ENCODE measurements at places on chromosomes 5 and 9.

DNA sequence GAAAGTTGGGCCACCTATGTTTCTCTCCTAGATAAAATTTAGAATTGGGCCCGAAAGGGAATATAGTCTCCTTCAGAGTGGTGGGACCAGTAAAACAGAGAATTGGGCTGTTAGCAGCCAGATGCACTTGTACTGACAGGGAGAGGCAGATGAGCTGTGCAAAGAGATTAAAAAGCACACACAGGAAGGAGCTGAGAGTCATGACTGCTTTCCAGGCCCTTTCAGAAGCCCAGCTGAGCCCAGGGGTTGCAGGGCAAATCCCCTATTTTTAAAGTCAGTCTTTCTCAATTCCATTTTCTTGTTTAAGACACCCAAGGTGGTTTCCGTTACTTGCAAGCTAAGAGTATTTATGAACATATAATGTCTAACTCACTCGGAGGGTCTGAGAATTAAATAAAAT, 130.4 kb downstream of the PRELID2 start:
- no peaks in the 10 kb centered on the region for H3K36me3 ChIP-seq
- H3K4me1 ChIP-seq, result no peaks in the 10 kb centered on the region
- H3K4me3 ChIP-seq, result no peak overlapping the region
- DNase-seq, result no peak

- no peak overlapping the region for H3K27ac ChIP-seq
- peaks cover 2% of the 10 kb centered on the region for H3K27me3 ChIP-seq
These were observed 229.4 kb downstream of the FSTL4 start for GRCh38 chr5:133382661-133383579.

DNA sequence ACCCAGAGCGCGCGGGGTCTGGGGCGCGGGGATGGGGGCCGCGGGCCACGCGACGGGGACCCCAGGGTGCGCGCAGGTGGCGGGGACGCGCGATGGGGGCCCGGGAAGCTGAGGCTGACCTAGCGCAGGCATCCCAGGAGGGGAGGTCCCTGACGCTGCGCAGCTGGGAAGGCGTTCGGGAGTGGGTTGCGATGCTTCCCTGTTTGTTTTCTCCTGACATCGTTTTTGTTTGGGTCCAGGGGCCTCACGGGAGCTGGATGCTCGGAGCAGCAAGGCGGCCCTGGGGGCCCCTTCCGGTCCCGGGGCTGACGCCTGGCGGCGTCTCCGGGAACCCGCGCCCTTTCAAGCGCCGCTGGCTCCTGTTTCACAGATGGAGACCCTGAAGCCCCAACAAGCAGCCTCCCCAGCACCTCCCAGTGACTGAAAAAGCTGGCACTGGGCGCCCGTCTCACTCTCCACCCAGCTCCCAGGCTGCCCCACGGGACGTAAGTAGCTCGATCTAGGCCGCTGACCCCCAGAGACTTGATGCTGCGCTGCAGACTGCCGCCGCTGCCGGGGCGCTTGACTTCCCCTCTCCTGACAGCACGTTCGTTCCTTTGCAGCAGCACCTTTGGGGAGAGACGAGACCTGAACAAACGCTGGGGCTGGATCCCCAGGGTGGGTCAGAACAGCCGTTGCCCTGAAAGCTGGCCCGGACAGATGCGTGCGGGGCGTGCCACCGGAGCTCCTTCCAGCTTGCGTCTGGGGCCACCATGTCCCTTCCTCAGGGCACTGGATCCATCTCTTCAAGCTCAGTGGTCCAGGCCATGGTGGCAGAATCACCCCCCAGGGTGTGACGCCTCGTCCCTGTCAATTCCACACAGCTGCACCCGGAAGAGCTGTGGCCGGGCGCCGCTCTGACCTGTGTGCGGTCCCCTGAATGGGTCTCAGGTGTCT, 593 bp downstream of the BRD3OS start:
- H3K27me3 ChIP-seq, result no peaks in the 10 kb centered on the region
- no peaks in the 10 kb centered on the region for H3K36me3 ChIP-seq
- no peak overlapping the region for H3K27ac ChIP-seq
- peak; percentile 36 for DNase-seq

- DNase-seq, result no peak
- H3K27me3 ChIP-seq, result no peaks in the 10 kb centered on the region
- no peaks in the 10 kb centered on the region for H3K4me1 ChIP-seq
- H3K36me3 ChIP-seq, result no peaks in the 10 kb centered on the region
These were observed 700.3 kb upstream of the TYRP1 start for GRCh38 chr9:11992866-11993265.

DNA sequence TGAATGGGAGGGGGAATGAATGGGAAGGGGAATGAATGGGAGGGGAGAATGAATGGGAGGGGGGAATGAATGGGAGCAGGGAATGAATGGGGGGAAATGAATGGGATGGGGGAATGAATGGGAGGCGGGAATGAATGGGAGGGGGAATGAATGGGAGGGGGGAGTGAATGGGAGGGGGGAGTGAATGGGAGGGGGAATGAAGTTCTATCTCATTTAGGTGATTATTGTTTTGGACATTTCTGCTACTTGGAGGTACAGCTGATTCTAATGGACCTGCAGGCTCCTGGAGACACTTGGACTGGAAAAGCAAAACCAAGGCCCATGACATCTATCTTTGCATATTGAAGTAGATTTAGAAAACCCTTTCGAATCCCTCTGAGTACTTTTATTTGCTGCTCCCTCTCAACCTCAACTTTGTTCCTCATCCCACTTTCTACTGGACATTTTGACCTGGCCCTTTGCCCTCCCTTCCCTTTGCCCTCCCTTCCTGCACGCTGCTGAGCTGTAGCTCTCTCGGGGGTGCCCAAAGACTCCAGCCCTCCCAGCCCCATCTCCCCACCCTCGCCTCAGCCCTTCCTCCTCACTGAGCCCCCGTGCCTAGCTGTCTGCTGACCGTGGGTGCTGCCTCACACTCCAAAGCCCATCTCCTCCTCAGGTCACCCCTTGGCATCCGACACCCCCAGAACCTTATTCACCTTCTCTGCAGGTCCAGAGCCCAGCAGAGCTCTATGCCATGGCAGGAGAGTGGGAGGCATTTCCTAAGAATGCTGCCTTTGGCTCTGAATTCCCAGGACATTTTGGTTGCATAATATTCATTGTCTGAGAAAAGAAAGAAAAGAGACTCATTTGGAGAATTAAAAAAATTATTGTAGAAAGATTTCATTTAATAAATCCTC, 19.9 kb upstream of the LPCAT1 start:
- peaks cover 2% of the 10 kb centered on the region for H3K27me3 ChIP-seq
- no peak overlapping the region for H3K4me3 ChIP-seq
- DNase-seq, result no peak
- no peak overlapping the region for H3K27ac ChIP-seq
- peaks cover 2% of the 10 kb centered on the region for H3K4me1 ChIP-seq

- H3K4me1 ChIP-seq, result peaks cover 40% of the 10 kb centered on the region
- H3K27ac ChIP-seq, result peak overlapping the region; percentile 92
- H3K4me3 ChIP-seq, result peak overlapping the region; percentile 88
- H3K27me3 ChIP-seq, result peaks cover 4% of the 10 kb centered on the region
These were observed 600 bp downstream of the ENC1 start for GRCh38 chr5:74639807-74640449.
